ENCODE measurements at places on chromosomes 7 and 10.

DNA sequence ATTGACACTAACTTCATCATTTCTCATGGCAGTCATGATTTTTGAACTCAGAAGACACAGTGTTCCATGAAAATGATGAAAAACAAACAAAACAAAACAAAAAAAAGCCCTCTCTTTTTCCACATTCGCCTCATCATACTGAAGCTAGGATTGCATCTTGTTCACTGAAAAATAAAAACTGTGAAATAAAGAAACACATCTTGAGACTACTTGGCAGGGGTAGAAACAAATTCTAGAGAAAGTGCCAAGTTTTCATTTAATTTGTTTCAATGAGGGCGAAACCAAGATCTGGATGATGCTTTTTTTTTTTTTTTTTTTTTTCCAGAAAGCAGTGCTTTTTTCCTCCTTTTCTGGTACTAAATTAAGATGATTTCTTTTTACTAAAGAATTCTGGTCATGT, 350.4 kb upstream of the ETV1 start:
- DNase-seq, result no peak

DNA sequence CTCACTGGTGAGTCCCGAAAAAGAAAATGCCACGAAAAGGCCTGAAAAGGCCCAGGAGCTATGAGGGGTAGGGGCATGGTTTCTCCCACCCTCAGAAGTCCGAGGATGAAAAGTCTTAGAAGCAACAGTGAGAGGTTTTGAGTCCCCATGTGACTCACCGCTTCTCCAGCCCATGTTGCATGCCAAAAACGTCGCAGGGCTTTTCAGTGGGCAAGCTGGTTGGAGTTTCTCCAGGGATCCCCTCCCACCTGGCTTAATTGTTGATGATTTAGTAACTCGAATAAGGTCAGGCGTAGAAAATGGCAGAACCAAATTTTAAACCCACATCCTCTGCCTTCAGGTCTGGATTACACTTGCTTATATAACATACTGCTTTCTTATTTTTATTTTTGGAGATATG, 96.3 kb upstream of the ARMC3 start:
- DNase-seq, result no peak

DNA sequence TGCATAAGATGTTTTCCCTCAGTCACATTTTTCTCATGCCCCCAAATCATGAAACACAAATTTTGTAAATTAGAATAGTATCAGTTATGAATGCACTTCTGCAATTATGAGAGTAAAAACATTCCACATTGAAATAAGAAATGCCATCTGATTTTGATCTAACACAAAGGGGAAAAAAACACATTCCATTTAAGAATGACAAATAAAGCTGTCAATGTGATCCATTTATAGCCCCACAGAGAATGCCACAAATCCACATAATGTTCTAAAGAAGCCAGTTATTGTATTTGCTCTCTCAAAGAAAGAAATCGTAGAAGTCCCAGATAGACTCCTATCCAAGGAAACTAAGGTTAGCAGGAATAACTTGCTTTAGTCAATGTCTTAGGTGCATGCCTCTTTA, 48.7 kb upstream of the RHOBTB1 start:
- DNase-seq, result no peak

DNA sequence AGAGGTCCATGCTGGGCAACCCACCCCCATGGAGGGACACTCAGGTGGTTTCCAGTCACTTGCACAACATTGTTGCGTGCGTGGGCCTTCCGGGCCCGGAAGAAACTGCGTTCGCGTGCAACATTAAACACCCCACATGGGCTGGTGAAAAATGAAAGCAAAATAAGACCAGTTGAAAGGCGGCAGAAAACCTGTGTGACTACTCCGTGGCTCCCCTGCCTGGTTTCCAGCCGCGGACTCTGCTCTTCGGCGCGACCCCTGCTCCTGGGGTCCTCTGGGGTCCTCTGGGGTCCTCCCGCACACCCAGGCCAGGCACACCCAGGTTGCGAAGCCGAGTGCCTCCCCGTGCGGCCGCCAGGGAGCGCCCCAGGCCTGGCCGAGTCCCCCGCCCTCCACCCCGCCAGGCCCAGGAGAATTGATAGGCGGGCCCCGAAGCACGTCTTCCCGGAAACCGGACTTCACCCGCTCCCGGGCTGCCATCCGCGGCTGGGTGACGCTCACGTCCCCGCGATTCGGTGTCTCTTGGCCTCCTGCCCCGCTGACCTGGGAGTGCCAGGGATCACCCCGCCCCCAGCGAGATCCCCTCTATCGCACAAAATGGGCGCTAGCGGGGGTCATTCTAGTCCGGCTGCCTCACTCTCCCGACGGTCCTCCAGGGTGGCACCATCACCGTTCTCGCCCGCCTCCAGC, 1.9 kb upstream of the SH2D4B start:
- DNase-seq, result no peak

DNA sequence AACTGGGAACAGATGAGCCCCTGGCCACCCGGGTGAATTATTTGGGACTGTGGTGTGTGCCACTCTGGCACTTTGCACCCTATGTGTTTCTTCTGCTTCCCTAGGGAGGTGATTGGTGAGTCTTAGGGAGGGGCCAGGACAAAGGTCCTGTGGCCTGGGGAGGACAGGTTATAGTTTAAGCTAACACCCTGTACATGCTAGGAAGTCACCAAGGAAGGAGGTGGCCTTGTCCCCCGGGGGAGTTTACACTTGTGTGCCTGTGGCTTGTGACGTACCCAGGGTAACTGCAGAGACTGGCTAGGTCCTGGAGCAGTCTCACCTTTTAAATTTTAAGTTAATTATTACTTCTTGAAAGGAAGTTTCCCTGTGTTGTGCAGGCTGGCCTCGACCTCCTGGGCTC, 196.2 kb downstream of the BAMBI start:
- DNase-seq, result no peak

GRCh38 chr7:47428052-47428767, 153.7 kb downstream of the TNS3 start:
- no peak for DNase-seq

DNA sequence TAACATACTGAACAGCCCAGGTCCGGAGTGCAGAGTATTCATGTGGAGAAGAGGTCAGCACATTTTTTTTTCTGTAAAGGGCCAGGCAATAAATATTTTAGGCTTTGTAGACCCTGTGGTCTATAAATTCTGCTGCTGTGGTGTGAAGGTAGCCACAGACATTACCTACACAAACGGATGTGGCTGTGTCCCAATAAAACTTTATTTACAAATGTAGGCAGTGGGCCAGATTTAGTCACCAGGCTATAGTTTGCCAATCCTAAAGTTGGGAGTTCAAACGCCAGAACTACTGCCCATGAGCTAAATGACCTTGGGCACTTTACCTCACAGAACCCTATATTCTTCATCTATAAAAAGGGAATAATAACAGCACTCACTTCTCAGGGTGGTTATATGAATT, 13.4 kb downstream of the FAM53B start:
- DNase-seq, result no peak

GRCh38 chr10:108465871-108466641, 1301.5 kb upstream of the SORCS1 start:
- peak; percentile 47 for DNase-seq

GRCh38 chr10:11074536-11075267, 57.0 kb downstream of the CELF2 start:
- DNase-seq, result no peak

GRCh38 chr10:124019886-124020797, 73.3 kb downstream of the CHST15 start:
- DNase-seq, result no peak

DNA sequence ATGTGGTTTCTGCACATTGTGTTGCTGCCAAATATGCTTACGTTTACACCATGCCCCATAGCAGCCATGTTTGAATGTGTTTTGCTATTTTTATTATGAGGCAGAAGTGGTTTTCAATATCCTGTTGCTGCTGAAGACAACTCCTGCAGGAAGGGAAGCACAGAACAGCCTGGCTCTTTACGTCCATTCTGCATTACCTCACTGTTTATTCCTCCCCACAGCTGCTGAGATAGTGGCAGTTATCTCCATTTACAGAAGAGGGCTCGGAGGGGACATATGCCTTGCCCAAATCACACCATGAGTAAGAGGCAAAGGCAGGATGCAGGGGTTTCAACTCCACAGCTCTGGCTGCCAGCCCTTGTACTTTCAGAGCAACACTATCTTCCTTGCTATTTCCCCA, 35.3 kb downstream of the PLPP4 start:
- DNase-seq, result no peak

GRCh38 chr7:100369105-100369504, 4.2 kb upstream of the PILRA start:
- DNase-seq, result no peak

- no peak for DNase-seq
Observed at GRCh38 chr7:124800386-124800785, 34.8 kb upstream of the GPR37 start.

DNA sequence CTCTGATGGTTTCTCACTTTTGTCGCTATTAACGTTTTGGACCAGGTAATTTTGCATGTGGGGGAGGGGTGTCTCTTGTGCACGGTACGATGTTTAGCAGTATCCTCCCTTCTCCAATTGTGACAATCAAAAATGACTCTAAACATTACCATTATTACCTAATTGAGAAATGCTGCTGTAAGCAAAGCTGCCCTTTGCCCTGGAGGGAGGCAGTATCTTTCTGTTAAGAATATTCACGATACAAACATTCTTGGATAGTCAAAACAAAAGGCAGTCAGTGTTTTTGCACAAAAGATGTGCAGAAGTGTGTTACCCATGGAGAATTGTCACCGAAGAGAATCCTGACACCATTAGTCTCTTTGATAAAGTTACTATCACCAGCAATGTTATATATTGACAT, 9.6 kb downstream of the MALSU1 start:
- DNase-seq, result no peak

DNA sequence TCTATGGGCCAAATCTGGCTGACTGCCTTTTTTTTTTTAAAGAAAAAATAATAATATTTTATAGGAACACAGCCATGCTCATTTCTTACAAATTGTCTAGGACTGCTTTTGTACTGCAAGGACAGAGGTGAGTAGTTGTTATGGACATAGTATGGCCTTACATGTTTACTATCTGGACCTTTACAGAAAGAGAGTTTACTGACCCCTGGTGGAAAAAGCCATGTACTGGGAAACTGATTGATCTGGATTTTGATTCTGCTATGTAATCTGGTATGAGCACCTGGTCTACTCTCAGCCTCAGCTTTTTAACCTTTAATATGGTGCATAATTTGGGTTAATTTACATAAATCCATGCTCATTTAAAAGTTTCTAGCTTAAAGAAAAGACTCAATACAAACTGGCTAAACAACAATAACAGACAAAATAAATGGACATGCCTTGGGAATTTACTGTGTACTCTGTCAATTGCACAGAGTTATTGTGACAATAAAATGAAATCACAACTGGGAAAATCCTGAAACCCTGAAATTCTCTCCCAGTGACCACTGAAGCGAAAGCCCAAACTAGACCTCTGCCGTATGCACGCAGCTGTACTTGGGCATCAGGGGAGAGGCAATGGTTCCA, 260.7 kb downstream of the BMPER start:
- peak; percentile 73 for DNase-seq

DNA sequence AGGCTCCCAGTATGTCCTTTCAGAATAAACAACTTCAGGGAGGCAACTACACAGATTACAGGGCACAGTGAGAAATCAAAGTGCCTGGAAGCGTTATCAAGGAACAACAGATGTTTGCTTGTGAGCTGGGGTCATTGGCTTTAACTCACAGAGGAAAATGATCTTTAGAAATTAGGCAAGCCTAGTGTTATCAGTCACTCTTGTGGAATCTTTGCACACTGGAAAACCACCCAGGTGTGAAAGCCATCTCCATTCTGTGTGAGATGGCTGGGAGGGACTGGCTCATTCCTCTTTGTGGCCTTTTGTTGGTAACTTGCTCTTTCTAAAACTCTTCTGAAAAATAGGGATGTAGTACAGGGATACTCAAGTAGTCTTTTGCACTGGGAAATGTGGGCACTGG, 716.0 kb downstream of the XPNPEP1 start:
- DNase-seq, result no peak

- no peak for DNase-seq
Observed at GRCh38 chr10:44958898-44959246, 730 bp upstream of the RASSF4 start.

- DNase-seq, result no peak
Observed at GRCh38 chr7:127881564-127881963, 149.7 kb downstream of the LRRC4 start.

DNA sequence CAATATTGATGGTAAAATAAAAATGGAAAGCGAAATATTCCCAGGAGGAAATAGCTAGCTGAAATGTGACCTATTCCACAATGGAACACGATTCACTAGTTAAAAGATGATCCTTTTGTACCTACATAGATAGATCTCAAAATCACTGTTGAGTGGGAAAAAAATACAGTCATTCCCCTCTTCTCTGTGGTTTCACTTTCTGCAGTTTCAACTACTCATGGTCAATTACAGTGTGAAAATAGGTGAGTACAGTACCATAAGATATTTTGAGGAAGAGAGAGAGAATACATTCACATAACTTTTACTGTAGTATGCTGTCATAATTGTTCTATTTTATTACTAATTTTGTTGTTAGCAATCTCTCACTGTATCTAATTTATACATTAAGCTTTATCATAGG, 56.0 kb upstream of the COL13A1 start:
- DNase-seq, result no peak

GRCh38 chr10:132392184-132392800, 4.7 kb upstream of the PWWP2B start:
- DNase-seq, result no peak

DNA sequence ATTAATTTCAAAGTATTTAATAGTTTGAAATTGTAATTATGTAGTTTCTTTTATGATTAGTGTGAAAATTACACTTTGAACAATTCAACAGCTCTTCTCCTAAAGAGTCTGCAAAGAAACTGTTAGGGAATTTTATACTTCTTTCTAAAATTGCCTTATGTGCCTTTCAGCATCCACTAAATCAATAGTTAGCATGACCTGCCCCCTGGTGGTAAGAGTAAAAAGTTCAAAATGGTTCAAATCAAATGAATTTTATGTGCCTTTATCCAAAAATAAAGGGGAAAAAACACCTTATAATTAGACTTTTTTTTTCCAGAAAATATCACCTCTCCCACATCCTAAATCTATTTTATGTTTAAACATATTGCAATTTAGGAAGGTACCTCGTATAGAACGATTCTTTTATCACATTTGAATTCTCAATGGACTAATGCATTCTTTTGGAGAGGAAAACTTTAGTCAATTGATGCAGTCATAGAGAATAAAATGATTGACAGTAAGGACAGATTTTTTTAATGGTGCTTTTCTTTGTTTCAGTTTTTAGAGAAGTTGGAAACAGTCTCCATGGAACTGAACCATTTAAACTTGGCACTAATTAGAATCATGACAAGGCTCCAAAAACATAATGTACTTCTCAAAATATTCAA, 163.7 kb downstream of the SEMA3D start:
- DNase-seq, result peak; percentile 58

Measured in ELR (cell line).